Astrocyte (in vitro differentiated cells and primary cell): ENCODE measurements at places on chromosomes 12 and 14. TPM values are rescaled to one million over a fixed set of nuclear protein-coding genes. Genes with fewer than 3 reads are reported as not detected.

Gene DTD2
- 22.6 and 24.7 TPM in 2 replicates for total RNA-seq

Gene ARHGEF25
- 16.8 and 24.5 TPM in 2 replicates for total RNA-seq

Gene ZBTB39
- total RNA-seq = 8.4 and 9.8 TPM in 2 replicates

Gene SOX5
- total RNA-seq = 13.7 and 14.1 TPM in 2 replicates

Gene CATSPERB
- 0.11 TPM in 1 of 2 replicates, not detected in the other for total RNA-seq

Gene OR4N5
- not detected in 2 replicates for total RNA-seq

Gene CISTR
- total RNA-seq = not detected in 2 replicates

Gene PWP1
- total RNA-seq = 67.2 and 72.4 TPM in 2 replicates

Gene JDP2
- total RNA-seq = 79.5 and 80.6 TPM in 2 replicates

Gene EMP1
- total RNA-seq = 57.6 and 71.7 TPM in 2 replicates

Gene BHLHE41
- 2.9 and 4.3 TPM in 2 replicates for total RNA-seq

Gene GLS2
- 0.94 and 1.1 TPM in 2 replicates for total RNA-seq

Gene SETD1B
- total RNA-seq = 20.9 and 24.0 TPM in 2 replicates

Gene TPPP2
- total RNA-seq = not detected in 2 replicates

Gene MANSC1
- 2.5 and 2.9 TPM in 2 replicates for total RNA-seq

Gene RNASE3
- not detected in 2 replicates for total RNA-seq

Gene SIX4
- total RNA-seq = 11.2 and 14.0 TPM in 2 replicates

Gene PRB2
- total RNA-seq = not detected in 2 replicates
